ENCODE measurements at places on chromosomes 13 and 19.

GRCh38 chr13:110714797-110715394 lies 1.4 kb downstream of the ING1 start:
- DNase-seq = peak; percentile 34

DNA sequence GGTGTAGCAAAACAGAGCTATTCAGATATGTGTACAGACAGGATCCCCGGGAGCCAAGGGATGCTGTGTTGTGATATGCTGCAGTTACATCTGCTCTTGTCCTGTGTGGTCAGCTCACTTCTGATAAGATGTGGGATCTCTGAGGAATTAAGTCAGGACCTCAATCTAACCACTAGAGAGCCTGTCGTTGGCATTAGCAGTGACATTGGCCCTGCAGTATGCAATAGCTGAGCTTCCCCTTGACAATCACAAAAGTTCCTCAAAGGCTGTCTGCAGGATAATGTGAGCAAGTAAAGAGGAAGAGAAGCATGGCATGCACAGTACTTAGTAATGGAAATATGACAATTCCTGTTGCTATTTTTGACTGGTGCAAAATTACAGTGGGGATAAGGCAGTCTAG lies 203.4 kb upstream of the MIR17HG start:
- peak; percentile 20 for DNase-seq

- DNase-seq = no peak
These were observed 93.6 kb upstream of the ZNF507 start for GRCh38 chr19:32251634-32252332.

- DNase-seq = no peak
These were observed 749 bp upstream of the CPT1C start for GRCh38 chr19:49690079-49690655.

DNA sequence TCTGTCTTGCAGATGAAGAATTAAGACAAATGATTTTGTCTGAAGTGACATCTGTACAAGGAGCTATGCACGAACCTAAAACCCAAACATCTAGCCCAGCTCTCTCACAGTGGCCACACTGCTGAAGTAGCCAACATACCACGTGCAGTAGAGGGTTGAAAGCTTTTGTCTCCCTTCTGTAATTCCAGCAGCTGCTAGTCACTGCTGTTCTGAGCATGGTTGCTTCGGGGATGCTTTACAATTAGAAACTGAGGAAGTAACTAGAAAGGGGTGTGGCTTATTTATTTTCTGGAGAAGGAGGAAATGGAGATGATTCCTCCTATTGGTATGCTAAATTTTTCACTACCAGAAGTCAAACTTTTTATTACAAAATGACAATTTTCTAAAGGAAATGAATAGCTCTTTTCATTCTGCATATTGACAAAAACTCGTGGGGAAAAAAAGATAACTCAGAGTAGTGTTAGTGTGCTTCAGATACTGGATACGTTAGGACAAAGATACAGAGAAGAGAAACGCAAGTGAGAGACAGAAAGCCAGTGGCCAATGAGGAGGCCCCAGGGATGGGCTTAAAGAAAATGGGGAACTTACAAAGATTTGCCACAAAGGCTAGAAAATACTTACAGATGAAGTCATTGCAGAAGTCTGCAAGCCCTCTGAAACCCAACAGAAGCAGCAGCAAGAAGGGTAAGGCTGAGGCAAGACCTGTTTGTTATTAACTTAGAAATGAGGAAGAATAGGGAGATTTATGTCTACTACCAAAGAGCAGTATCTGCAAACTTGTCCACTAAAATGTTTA lies 192.7 kb upstream of the MIR17HG start:
- peak; percentile 55 for DNase-seq

DNA sequence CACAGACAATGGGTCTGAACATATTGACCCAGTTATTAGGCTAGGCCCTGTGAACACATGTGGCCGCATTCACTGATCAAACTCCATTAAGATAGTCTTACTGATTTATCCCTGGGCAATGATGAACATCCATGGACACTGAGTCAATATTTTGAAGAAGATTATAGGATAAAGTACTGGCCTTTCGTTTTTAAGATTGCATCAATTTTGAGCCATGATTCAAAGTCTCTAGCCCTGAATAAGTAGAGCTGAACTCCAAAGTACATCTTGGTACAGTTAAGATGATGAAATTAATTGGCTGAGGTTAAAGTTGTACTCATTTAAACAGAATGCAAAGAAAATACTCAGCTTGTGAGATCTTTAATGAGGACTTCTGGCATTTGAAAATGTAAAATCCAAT lies 1581.9 kb downstream of the EFNB2 start:
- peak; percentile 17 for DNase-seq
